ENCODE measurements at places on chromosomes 4 and X.

- no peak for DNase-seq
Observed at GRCh38 chr4:128827296-128827695, 17.8 kb downstream of the JADE1 start.

DNA sequence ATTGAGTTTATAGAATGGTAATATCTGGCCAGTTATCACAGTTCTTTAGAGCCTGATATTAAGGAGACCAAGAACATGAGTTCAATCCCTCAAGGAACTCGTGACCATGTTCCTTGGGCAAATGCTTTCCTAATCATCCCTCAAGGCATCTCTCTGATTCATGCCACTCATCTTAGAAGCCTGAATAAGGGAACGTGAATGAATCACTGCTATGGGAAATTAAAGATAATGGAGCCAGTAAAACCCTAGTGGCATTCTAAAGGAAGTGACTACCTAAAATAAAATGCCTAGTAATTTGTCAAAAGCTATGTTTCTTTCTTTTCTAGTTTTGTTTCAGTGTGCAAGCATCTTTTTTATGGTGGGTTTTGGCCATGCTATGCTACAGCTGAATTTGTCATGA is 1161.3 kb downstream of the C4orf33 start:
- DNase-seq = no peak

DNA sequence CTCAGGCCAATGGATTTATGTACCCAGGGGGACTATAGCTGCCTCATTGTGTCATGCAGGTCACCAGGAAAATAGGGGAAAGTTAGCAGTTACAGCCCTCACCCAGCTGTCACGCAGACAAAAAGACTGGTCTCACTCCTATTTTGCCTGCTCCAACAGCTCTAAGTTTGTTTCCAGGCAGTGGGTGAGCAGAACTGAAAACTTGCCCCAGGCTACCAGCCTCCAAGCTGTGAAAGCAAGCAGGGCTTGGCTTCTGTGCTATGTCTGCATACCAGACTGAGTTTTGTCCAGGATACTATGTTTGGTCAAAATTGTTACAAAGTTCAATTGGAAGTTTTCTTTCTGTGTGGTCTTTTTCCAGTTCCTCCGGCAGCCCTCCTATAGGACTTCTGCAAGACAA is 628.4 kb downstream of the FAM133A start:
- no peak for DNase-seq

GRCh38 chr4:73021634-73022033 is 47.9 kb downstream of the COX18 start:
- DNase-seq = no peak

DNA sequence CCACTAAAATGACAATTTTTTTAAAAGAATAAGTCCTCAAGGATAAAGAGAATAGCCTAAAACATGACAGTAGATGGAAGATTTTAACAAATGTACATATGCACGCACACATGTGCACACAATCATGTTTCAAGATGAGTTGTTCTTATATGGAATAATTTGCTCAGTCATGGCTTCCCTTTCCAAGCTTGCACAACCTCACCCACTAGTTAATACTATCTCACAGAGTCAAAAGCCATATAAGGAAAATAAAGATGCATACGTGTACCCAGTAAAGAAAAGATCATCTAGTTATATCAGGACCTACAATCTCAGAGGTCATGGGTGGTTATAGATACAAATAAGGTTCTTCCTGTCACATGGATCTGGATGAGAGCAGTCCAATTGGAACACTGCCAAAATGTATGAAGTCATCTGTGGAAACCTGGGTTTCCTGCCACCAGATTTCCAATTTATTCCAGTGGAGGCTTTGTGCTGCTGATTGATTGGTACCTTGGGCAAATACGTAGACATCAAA is 56.1 kb downstream of the FAM13A start:
- no peak for DNase-seq

DNA sequence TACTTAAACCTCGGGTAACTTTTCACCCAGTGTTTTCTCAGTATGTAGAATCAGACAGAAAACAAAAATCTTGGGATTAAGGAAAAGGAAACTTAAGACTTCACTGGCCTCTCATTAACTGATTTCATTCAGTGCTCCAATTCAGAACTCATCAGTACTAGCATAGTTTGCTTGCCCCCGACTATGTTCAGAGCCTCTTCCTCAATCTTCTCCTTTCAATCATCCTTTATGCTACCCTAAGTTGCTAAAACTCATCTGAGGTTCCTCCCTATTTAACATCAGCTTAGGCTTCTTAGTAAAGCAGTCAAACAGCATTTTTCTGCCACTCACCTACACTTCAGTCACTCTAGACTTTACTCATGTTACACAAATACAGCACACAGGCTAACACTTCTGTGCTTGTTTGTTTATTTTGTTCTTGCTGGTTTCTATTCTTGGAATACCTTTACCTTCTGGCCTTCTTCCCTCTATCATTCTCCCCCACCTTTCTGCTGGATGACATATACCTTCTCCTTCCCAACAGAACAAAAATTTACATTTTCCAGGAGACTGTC is 163.0 kb upstream of the TLL1 start:
- no peak for DNase-seq

- DNase-seq = no peak
Observed at GRCh38 chr4:108602163-108602562, 18.2 kb upstream of the RPL34 start.

DNA sequence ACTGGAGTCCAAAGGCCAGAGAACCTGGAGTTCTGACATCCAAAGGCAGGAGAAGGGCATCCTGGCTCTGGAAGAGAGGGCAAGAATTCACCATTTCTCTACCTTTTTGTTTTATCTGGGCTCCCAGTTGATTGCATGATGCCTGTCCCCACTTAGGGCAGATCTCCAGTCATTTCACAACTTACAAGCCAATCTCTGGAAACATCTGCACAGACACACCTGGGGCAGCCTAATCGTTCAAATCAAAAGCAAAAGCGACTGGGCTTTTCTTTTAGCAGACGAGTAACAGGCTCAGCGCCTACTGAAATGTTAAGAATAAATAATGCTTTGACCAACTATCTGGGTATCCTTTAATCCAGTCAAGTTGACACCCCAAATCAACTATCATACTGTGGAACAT is 136.0 kb upstream of the NPY2R start:
- DNase-seq = no peak

DNA sequence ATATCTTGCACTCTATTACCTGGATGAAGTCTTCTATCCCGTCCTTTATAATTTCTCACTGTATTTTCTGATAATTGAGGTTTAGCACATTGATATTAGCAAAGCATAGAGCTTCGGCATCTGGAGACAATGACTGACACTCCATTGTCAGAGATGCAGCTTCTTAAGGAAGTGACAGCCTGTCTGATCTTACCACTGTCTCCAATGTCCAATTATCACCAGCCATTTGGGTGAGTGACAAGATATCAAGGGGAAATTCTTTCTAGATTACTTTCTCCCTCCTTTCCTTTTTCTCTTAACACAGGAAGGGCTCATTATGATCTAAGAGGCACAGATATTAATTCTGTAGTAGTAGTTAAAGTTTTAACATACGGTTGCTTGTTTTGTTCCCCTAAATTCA is 86.4 kb downstream of the LDB2 start:
- DNase-seq = no peak

DNA sequence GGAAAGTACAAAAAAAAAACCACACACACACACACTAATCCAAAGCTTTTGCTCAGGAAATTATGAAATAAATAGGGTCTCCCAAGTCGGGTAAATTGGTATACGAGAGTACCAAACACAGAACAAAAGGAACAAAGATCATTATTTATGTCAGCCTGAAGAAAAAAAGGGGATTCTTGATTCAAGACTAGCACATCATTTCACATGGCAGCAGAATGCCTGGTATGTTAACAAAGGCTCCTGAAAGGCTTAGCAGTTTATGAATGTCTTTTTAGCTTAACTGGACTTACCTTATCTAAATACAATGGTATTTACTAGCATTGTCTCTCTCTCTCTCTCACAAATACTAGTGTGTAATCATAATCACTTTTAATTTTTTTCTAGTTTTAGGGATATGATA is 11.3 kb downstream of the RAP2C start:
- no peak for DNase-seq

All from activated T-cell treated with anti-CD3 and anti-CD28 coated beads for 48 hours (primary cell).